CD14-positive monocyte (primary cell): ENCODE measurements at places on chromosomes 1 and 21.

DNA sequence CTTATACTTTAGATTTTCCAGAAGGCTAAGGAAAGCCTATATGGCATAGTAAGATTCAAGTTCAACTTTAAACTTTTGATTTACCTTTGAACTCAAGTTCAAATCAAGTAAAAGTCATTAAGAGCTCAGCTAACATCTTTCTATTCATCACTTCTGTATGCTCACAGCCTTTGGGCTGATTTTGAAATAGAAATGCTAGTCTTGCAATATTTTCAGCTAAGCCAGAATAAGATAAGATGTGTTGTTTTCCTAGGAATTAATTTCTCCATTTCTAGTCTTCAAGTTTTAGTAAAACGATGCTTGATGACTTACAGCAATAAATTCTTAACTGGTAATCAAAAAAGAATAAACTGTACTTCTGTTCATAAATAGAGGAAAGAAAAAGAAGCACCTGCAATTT lies 35.6 kb downstream of the ATP1B1 start:
- no peak overlapping the region for H3K27ac ChIP-seq
- H3K4me1 ChIP-seq = no peaks in the 10 kb centered on the region
- H3K4me3 ChIP-seq = no peak overlapping the region
- H3K27me3 ChIP-seq = no peaks in the 10 kb centered on the region

GRCh38 chr1:231407547-231408396 lies 14.3 kb downstream of the EGLN1 start:
- no peak overlapping the region for H3K4me3 ChIP-seq
- H3K36me3 ChIP-seq = peaks cover 36% of the 10 kb centered on the region
- DNase-seq = no peak

DNA sequence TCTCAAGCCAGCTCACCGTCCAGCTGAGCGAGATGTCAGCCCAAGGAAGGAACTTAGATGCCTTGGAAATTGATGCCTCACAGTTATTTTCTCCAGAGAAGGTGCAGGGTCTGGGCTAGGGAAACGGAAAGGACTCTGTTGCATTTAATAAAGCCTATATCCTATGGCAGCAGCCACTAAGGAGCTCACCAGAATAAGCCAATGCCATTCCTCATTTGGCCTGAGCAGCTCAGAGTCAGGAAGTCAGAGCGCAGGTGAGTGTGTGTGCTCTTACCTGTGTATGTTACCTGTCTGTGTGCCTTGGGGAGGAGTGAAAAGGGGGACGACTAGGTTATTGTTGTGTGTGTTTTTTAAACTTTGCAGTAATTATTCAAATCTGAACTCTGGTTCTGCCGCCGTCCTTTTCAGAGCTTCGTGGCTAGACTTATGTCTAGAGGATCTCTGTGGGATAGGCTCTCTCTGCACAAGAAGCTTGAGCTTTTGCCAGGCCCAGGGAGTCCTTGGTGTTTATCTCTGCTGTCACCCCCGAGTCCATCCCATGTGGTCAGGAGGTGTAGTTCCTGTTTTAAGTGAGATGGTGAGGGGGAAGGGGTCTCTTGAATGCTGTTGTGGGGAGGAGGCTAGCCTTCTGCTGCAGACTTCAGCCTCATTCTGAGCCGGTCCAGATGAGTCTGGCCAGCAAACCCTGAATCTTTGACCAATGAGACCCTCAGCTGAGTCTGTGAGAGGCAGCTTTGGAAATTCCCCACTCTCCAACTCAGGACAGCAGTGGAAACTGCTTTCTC lies 2.4 kb downstream of the TMCC2 start:
- H3K27me3 ChIP-seq = peaks cover 52% of the 10 kb centered on the region
- H3K36me3 ChIP-seq = no peaks in the 10 kb centered on the region
- H3K4me3 ChIP-seq = no peak overlapping the region
- H3K27ac ChIP-seq = no peak overlapping the region
- peaks cover 27% of the 10 kb centered on the region for H3K4me1 ChIP-seq

GRCh38 chr1:227869851-227870305 lies 54.4 kb downstream of the PRSS38 start:
- H3K4me1 ChIP-seq = no peaks in the 10 kb centered on the region
- H3K4me3 ChIP-seq = no peak overlapping the region
- no peak for DNase-seq
- no peaks in the 10 kb centered on the region for H3K27me3 ChIP-seq
- no peaks in the 10 kb centered on the region for H3K36me3 ChIP-seq

GRCh38 chr1:92488416-92488815 lies 1.7 kb upstream of the GFI1 start:
- no peak overlapping the region for H3K27ac ChIP-seq
- DNase-seq = no peak
- no peaks in the 10 kb centered on the region for H3K36me3 ChIP-seq
- peaks cover 24% of the 10 kb centered on the region for H3K4me1 ChIP-seq

GRCh38 chr1:1098681-1099421 lies 17.0 kb downstream of the C1orf159 start:
- H3K27ac ChIP-seq = no peak overlapping the region
- no peak overlapping the region for H3K4me3 ChIP-seq
- no peaks in the 10 kb centered on the region for H3K4me1 ChIP-seq
- no peak for DNase-seq
- H3K36me3 ChIP-seq = no peaks in the 10 kb centered on the region

GRCh38 chr1:214224611-214225354 lies 56.2 kb upstream of the SMYD2 start:
- H3K4me3 ChIP-seq = no peak overlapping the region
- no peak overlapping the region for H3K27ac ChIP-seq
- peaks cover 5% of the 10 kb centered on the region for H3K27me3 ChIP-seq

DNA sequence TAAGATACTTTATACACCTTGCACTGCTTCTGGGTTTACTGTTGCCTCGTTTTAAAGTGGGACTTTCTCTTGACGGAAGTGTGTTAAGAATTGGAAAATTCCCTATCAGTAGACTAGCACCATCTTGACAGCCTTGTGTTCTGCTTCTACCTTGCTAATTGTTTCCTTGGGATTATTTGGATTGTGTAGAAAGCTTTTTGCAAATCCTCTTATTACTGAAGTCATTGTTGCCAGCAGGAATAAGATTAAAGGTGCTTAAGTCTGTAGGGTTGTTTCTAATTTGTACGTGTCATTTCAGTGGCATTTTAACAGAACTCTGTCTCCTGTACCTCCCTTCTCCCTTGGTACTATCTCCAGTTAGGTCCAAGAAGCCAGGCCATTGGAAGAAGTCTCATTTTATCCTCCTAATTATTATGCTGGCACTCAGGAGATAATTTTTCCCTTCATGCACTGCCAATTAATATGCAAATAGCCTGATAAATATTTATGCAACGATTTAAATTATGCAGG lies 107.7 kb downstream of the POU2F1 start:
- no peak overlapping the region for H3K27ac ChIP-seq
- no peak for DNase-seq
- H3K36me3 ChIP-seq = no peaks in the 10 kb centered on the region

- no peak overlapping the region for H3K4me3 ChIP-seq
- no peaks in the 10 kb centered on the region for H3K4me1 ChIP-seq
- no peak for DNase-seq
- H3K27me3 ChIP-seq = no peaks in the 10 kb centered on the region
- H3K36me3 ChIP-seq = no peaks in the 10 kb centered on the region
These were observed 142.0 kb upstream of the KCTD3 start for GRCh38 chr1:215425138-215425537.

DNA sequence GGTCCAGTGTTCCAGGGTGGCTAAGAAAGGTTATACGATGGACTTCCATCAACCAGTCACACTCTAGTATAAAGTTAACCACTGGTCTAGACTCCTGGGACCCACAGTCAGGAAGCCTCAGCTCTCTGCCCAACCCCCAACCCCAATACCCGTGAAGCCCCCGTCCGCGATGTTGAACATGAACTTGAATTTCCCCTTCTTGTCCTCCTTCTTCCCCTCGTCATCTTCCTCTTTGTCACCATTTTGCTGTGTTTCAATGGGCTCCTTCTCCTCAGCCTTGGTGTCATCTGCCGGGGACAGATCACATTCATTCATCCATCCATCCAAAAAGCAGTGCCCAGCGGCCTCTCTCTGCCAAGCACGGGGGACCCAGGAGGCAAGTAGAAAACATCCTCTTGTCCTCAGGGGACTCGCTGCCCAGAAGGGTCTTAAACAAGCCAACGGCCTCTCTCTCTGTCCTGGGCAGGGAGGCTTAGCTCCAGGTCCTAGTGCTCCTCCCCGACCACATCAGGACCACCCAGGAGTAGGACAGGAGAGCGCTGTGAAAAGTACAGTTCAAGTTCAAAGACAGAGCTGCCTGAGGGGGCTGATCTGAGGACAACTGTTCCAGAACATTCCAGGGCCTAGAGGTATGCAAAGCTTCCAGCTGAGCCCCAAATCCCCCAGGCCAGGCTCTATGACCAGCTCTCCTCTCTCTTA lies 66.5 kb downstream of the KCNAB2 start:
- H3K36me3 ChIP-seq = no peaks in the 10 kb centered on the region
- no peak overlapping the region for H3K27ac ChIP-seq
- no peaks in the 10 kb centered on the region for H3K4me1 ChIP-seq
- H3K4me3 ChIP-seq = no peak overlapping the region
- DNase-seq = no peak

DNA sequence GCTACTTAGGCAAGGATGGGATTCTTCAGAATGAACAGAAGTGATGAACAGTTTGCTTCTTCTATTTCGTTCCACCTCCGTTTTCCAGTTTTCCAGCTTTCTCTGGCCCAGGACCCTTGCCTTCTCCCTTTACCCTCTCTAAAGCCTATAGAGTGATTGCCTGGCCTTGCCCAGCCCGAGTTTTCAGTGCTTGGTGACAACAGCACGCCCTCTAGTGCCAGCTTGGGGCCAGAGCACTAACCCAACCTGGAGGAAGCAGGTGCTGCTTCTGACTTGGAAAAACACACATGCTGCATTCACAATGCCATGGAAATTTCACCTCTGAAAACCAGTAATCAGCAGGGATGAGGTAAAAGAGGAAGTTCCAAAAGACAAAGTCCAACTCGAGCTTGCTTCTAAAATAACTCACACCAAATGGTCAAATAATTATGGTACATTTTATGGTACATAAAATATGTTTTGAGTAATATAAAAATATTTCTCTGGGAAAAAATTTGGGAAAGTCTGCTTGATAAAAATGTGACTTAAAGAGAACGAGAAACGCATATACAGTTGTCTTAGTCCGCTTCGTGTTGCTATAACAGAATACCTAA lies 26.1 kb downstream of the UBE2T start:
- H3K4me1 ChIP-seq = no peaks in the 10 kb centered on the region
- H3K27me3 ChIP-seq = peaks cover 3% of the 10 kb centered on the region
- no peak overlapping the region for H3K27ac ChIP-seq
- peak; percentile 29 for DNase-seq
- no peak overlapping the region for H3K4me3 ChIP-seq

DNA sequence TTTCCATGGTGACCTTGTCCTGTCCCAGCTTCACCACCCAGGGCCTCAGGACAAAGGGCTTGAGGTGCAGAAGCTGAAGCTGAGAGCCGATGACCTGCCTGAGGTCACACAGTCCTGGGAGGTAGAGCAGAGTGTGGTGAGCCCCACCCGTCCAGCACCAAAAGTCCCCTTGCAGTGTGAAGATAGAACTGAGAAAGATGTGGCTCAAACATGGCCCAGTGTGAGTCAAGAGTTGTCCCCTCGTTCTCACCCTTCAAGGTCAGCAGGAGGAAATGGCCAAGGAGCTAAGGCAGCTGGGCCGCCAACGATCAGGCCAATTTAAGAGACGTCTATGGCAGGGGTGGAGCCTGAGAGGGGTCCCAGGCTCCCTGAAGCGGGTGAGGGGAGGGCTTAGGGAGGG lies 157.5 kb upstream of the KLHDC7A start:
- no peaks in the 10 kb centered on the region for H3K36me3 ChIP-seq
- no peak for DNase-seq
- H3K4me3 ChIP-seq = no peak overlapping the region
- H3K4me1 ChIP-seq = no peaks in the 10 kb centered on the region
- no peaks in the 10 kb centered on the region for H3K27me3 ChIP-seq
- H3K27ac ChIP-seq = no peak overlapping the region

DNA sequence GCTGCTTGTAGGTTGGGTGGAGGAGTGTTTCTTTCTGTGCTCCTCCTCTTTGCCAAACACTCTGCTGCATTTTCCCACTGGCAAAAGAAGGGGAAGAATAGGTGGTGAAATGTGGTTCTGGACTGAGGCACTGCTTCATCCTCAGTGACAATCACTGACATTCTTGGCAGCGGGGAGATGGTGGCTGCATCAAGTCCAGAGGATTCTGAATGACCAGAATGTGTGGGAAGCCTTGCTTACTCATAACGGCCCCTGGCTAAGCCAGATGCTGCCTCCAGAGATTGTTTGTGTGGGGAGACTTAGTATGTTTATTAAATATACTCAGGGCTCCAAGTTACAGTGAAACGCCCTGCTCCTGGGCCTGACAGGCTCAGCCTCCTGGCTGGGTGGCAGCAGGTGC lies 160.3 kb downstream of the CACNA1E start:
- DNase-seq = no peak
- H3K27ac ChIP-seq = no peak overlapping the region
- no peaks in the 10 kb centered on the region for H3K27me3 ChIP-seq
- H3K4me1 ChIP-seq = no peaks in the 10 kb centered on the region

DNA sequence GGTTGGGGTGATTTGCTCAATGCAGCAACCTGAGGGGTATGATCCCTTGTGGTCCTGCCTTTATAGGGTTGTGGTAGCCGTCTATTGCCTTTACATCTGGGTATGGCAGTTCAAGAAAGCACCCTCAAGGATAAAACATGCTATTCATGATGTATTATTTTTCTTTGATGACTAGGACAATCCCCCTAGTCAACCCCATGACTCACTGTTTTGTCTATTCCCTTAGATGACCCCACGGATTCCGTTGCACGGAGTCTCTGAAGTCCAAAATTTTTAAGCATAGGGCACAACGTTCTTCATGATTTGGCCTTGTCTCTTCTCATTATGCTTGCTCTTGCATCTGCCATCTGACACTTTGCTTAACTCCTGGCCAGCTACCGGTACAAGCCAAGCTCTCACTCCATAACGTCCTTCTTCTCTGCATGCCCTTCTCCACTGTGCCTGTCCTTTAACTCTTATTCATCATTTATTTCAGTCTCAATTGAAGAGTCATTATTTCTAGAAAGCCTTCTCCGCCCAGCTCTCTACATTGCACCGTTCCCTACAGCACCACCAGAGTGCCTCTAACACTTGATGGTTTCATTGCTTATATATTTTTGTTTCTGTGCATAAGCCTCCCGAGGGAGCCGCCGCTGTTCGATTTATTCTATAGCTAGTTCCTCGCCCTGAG lies 838 bp upstream of the DISP1 start:
- H3K27me3 ChIP-seq = no peaks in the 10 kb centered on the region
- peaks cover 13% of the 10 kb centered on the region for H3K4me1 ChIP-seq
- H3K27ac ChIP-seq = peak overlapping the region; percentile 80
- no peaks in the 10 kb centered on the region for H3K36me3 ChIP-seq
- no peak for DNase-seq

DNA sequence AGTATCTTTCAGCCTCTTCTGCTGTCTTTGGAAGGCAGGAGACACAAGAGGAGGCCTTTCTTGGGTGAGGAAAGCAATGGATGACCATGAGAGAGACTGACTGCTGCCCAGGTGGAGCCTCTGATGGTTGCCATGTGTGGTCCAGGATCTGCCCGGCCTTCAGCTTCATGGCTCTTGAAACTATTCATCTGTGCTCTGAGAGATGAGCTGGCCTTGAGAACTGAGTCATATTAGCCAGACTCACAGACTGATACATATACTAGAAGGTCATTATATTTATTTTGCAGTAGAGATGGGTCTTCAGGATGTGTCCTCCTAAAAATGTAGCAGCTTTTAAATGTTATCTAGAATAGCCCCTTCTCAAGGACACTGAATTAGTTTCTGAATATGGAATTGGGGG lies 33.7 kb downstream of the PTGFRN start:
- DNase-seq = no peak
- H3K4me1 ChIP-seq = no peaks in the 10 kb centered on the region
- H3K36me3 ChIP-seq = no peaks in the 10 kb centered on the region
- no peak overlapping the region for H3K4me3 ChIP-seq
